ENCODE measurements at places on chromosomes 5 and 9.

- DNase-seq = no peak
Observed at GRCh38 chr5:135012951-135013391, 21.1 kb downstream of the PITX1 start.

DNA sequence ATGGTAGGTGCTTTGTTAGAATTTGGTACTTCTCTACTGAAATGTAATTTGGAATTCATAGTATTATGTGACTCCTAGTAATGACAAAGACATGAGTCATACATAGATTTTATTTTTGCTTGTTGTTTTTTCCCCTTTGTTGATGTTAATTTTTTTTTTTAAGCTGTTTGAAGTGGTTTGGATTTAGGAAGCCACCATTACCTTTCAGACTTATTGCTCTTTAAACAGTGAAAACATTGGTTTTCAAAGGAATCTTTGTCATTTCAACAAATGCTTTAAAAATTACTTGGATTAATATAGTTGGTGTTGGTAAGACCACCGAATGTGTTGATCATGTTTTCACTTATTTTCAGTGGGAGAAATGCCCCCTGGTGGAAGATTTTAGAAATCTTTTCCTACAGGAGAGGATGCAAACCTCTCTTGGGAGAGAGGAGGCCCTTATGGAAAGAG is 170.1 kb upstream of the PITX1 start:
- no peak for DNase-seq

DNA sequence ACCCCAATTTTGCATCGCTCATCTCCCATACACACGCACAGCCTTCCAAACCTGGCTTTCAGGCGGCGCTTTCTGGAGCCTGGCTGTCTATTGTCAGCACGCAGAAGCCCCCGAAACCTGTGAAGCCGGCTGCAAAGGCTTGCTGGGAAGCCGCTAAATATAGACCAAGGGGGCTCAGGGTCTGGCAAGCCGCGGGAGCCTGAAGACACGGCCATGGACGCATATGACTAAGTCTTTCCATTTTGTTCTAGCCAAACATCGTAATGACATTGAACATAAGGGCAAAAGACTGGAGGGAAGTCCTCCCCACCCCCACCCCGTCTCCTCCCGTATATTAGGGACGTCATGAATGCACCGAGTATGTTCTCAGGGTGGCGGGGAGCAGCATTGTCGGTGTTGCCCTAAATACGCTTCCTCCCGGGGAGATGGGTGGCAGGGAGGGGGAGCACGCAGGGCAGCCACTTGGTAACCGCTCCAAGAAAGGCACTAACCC is 1.1 kb downstream of the CTNND2 start:
- no peak for DNase-seq

- DNase-seq = no peak
Observed at GRCh38 chr5:77923666-77924065, 147.5 kb upstream of the TBCA start.

- DNase-seq = no peak
Observed at GRCh38 chr5:60594715-60595477, 105.1 kb downstream of the DEPDC1B start.

DNA sequence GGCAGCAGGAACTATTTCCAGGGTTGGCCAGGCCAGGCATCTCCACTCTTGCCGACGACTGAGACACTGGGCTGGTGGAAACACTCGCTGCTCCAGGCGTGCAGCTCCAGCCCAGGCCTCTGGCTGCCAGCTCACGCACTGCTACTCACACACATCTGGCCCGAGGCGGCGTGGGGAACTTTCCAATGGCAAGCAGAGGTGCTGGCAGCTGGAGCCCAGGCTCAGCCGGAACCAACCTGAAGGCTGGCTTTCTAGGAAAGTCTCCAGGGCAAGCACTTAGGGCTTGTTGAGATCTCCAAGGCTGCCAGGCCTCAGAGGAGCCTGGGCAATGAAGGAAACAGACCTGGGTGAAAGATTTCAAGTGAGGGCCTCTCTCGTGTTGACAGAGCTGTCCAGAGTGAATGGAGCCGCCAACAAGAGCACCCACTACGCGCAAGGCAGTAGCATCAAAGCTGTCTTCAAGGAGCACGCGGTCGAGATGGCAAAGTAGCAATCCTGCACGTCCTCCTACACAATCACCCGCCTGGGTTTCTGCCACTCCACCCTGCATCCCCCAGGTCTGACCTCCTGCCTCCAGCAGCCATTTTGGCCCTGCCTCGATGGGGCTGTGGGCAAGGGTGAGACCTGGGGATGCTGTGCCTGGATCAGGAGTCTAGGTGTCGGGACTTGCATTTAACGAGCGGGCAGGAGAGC is 14.4 kb downstream of the SH3PXD2B start:
- no peak for DNase-seq

DNA sequence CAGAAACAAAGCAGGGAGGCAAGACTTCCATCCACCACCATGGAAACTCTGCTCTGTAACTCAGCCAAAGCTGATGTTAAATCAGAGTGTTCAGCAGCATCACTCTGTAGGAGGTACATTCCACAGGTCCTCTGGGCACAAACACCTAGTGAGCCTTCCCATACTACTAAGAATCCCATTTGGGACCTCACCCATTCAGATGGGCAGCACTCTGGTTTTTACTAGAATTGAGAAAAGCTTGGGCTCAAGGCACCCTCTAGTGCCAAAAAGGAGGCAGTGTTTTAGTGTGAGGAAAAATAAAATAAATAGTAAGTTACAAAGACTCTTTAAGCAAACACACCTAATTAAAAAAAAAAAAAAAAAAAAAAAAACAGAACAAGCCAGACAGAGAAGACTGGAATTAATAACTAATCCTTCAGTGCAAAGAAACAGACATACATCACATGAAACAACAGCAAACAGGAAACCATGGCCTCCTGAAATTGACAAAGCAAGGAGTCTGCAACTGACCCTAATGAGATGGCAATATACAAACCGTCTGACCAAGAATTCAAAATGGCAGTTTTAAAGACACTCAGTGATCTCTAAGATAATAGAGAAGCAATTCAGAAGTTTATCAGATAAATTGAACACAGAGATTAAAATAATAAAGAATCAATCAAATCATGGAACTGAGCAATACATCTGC is 159.5 kb downstream of the GNA14 start:
- peak; percentile 13 for DNase-seq

DNA sequence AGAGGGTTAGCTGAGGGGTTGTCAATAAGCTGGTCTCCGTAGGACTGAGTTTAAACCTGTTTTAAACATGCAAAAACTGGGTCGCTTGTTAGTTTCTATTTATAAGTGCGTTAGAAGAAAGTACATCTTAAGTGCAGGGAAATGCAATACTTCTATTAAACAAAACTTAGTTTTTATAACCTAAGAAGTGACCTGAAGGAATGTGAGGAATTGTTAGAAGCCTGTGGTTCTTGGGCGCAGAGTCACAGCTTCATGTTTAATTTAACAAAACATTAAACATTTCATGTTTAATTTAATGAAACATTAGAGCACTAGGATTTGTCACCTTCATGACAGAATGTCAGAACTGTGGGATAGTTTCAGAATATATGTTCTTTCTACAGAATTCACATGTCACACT is 469.2 kb upstream of the WWC1 start:
- no peak for DNase-seq

Data from NCI-H1092 treated with DMSO at 0.1 percent for 48 hours (cell line).